ENCODE measurements at places on chromosomes 1 and 21. TPM values are rescaled to one million over a fixed set of nuclear protein-coding genes. Genes with fewer than 3 reads are reported as not detected.

The FCRL6 gene
- polyA plus RNA-seq = not detected

The IFNAR2 gene
- 15.4 TPM for polyA plus RNA-seq

The FAAH gene
- polyA plus RNA-seq = 4.1 TPM

The CSF3R gene
- polyA plus RNA-seq = not detected

The OVAAL gene
- polyA plus RNA-seq = 0.03 TPM

The RNU1-3 gene
- not detected for polyA plus RNA-seq

The B3GALT2 gene
- 0.02 TPM for polyA plus RNA-seq

All from mammary epithelial cell (primary cell).